A172 (cell line): ENCODE measurements at places on chromosomes 13 and 19. TPM values are rescaled to one million over a fixed set of nuclear protein-coding genes. Genes with fewer than 3 reads are reported as not detected.

TEX101 gene
- total RNA-seq, result not detected in 2 replicates

HCN2 gene
- 9.3 and 12.7 TPM in 2 replicates for total RNA-seq

TMPRSS9 gene
- not detected in 2 replicates for total RNA-seq

SYCN gene
- not detected in 2 replicates for total RNA-seq

GRCh38 chr19:44723299-44723951 lies 24.5 kb downstream of the CEACAM16 start:
- no peak for DNase-seq

DNA sequence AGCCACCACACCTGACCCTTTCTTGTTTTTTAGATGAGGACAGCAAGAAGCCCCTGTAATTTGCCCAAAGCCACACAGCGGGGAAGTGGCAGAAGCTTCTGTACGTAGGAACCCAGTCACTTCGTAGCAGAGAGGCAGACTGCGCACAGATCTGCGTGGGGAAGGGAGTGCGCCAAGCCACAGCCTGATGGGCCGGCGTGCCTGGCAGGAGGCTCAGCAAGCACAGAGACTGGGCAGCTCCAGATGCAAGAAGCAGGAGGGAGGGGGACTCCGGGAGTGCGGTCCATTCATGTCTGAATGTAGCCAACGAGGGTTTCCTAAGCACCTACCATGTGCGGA lies 347 bp upstream of the TJP3 start:
- no peak for DNase-seq

DNA sequence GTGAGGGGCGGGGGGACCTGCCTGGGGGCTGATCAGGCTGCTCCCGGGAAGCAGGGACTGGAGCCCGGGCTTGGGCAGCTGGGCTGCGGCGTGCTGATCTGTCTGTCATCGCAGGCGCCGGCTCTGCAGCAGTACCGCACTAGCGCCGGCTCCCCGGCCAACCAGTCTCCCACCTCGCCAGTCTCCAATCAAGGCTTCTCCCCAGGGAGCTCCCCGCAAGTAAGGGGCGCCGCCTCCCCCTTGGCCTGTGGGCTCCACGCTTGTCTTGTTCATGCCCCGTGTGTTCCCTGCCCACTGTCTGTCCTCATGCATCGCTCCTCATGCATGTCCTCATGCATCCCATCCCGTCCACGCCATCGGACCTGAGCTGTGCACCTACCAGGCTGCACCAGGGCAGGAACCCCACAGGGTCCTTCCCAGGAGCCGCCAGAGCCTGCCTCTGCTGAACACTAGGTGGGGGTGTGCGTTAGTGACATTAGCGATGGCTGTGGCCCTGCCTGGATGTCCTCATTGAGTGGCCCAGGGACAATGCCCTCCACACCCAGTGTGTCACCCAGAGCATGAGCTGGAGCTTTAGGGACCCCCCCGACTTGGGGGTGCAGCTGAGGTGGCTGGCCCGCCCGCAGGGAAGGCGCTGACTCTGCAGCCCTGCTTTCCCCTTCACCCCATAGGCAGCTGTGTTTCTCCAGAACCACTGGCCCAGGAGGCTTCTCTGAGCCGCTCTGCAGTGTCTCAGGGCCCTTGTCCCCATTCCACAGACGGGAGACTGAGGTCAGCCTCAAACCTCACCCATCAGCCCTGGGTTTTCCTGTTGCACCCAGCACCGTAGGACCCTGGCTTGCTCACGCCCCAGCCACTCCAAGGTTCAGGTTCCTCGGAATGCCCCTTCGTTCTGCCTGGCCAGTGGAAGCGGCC lies 19.5 kb downstream of the COMP start:
- no peak for DNase-seq

DNA sequence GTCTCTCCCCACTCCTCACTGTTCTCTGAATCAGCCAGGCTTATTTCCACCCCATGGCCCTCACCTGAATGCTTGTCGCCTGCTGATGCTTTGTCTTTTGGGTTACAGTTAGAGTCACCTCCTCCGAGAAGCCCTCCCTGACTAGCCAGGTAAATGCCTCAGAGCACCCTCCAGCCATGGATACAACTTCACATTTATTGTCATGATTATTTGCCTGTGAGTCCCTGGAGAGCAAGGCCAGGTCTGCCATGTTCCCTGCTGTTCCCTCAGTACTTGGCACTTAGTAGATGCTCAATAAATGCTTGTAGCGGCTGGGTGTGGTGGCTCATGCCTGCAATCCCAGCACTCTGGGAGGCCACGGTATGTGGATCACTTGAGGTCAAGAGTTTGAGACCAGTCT lies 3.7 kb upstream of the PDE4C start:
- DNase-seq, result no peak

DNA sequence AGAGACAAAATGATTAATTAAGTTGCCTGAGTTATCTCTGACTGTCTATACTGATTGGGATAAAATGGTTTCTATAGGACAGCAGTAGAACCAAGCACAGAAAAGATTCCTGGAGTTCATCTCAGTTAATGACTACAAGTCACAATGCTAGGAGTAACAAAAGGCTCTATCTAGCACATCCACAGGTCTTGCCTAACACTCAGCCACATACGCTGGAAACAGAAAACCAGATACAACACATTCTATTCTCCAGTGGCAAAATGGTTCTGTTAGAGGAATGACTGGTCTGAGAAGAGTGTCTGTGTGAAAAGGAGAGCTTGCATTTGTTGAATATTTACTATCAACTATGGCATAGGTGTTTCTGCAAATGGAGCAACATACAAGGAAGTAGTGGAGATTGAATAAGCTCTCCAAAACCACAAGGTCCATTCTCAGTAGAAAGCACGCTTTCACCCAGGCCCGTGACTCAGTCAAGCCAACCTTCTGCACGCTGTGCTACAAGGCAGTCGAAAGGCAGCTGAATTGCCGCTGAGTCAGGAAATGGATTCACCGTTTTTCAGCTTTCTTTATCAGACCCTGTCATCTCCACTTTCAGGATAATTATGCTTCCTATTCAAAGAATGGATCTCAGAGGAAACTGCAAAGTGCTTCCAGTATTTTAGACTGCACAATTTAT lies 761.5 kb downstream of the EFNB2 start:
- peak; percentile 82 for DNase-seq

GRCh38 chr19:53642381-53643099 lies 10.7 kb downstream of the DPRX start:
- DNase-seq, result peak; percentile 13

GRCh38 chr19:41133260-41133659 lies 19.0 kb downstream of the CYP2F1 start:
- no peak for DNase-seq

- no peak for DNase-seq
Observed at GRCh38 chr19:50906217-50906616, 5.0 kb downstream of the KLK4 start.

SIGLEC9 gene
- 0.43 TPM in 1 of 2 replicates, not detected in the other for total RNA-seq

DNA sequence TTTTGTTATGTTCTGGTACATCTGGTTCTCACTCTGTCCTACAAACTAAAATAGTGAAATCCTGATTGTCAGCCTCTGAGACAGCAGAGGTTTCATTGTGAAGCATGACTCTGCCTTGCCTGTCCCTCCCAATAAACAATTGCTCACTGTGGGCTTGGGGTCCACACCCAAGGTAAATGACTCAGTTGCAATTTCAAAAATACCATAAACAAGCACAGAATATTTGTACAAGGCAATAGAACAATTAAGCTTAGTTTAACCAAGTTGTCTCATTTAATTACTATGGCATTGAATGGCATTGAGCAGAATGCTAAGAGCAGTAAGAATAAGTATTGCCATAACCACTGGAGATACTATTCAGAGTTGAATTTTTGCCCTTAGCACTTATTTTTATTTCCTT lies 353.6 kb downstream of the SPRY2 start:
- DNase-seq, result no peak

IGSF23 gene
- not detected in 2 replicates for total RNA-seq

GRCh38 chr19:51478381-51479234 lies at the start of gene CEACAM18:
Gene CEACAM18 (plus strand): TSS chr19:51478539.
- no peak for DNase-seq

- no peak for DNase-seq
Observed at GRCh38 chr19:7349231-7349591, 474 bp downstream of the ARHGEF18 start.
